Immature natural killer cell (primary cell): ENCODE measurements at places on chromosomes 13 and 19. TPM values are rescaled to one million over a fixed set of nuclear protein-coding genes. Genes with fewer than 3 reads are reported as not detected.

ZNF441 gene
- 5.2 TPM for polyA plus RNA-seq

KISS1R gene
- not detected for polyA plus RNA-seq

C19orf38 gene
- 1.2 TPM for polyA plus RNA-seq

DNA sequence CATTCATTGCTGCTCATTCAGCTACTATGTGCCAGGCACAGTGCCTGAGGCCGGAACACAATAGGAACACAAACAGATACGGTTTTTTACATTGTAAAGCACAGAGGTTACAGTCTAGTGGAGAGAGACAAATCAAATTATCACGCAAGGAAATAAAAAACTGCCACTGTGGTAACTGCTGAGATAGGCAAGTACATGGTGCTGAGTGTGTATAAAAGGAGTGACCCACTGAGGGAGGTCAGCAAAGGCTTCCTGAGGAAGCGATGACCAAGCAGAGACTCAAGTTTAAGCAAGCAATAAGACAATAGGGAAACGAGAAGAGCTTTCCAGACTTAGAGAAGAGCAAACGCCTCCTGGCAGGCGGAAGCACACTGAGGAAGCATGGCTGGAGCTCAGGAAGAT, 56.4 kb downstream of the NUFIP1 start:
- no peaks in the 10 kb centered on the region for H3K27me3 ChIP-seq
- H3K27ac ChIP-seq = no peak overlapping the region
- H3K4me3 ChIP-seq = no peak overlapping the region

DNA sequence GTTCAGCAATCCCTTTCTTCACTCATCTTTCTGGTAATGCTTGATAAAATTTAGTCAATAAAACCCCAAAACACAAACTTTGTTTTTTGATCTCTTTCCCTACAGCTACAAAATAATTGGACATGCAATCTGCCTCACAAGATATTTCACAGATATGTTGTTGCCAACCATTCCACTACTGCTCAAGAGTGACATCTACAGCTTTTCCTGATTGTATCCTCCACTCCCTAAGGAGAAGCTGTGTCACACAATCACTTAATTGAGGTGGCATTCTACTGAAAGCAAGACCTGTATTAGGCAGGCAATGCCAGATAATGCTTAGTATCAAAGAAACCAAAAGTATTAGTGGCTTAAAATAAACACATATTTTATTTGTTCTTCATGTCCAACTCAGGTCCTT, 1646.2 kb upstream of the SPRY2 start:
- no peaks in the 10 kb centered on the region for H3K36me3 ChIP-seq
- H3K27ac ChIP-seq = no peak overlapping the region
- no peak for DNase-seq

- DNase-seq = no peak
- no peak overlapping the region for H3K4me3 ChIP-seq
- H3K27me3 ChIP-seq = no peaks in the 10 kb centered on the region
- H3K36me3 ChIP-seq = no peaks in the 10 kb centered on the region
Measured at GRCh38 chr19:31863122-31863521, 482.3 kb upstream of the ZNF507 start.

DNA sequence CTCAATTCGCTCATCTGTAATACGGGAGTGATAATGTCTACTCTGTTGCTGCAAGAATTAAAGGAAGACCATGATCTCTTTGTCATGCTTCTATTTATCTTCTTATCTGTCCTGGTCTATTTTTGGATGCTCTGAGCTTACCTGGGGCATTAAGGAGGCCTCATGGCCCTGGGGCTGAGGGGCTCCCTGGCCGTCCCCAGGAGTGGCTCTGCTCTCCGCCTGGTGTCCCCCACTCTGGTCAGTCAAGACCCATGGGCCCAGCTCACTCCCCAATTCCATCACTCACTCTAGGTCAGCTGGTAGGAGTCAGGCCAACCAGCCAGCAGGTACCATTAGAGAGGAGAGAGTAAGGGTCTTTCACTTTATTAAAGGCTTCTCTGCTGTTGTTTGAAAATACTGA, 1.1 kb upstream of the CHST8 start:
- H3K27ac ChIP-seq = no peak overlapping the region
- no peaks in the 10 kb centered on the region for H3K4me1 ChIP-seq
- H3K27me3 ChIP-seq = peaks cover 6% of the 10 kb centered on the region
- DNase-seq = no peak

GRCh38 chr19:35162471-35163326, 8.2 kb downstream of the FXYD5 start:
- peaks cover 67% of the 10 kb centered on the region for H3K4me1 ChIP-seq
- H3K36me3 ChIP-seq = peaks cover 76% of the 10 kb centered on the region
- H3K27me3 ChIP-seq = no peaks in the 10 kb centered on the region
- no peak overlapping the region for H3K4me3 ChIP-seq
